ENCODE measurements at places on chromosomes 3 and 15.

- DNase-seq = no peak
Observed at GRCh38 chr3:106328224-106328623, 459.4 kb upstream of the CBLB start.

- DNase-seq = no peak
Observed at GRCh38 chr3:30511524-30512251, 94.7 kb upstream of the TGFBR2 start.

DNA sequence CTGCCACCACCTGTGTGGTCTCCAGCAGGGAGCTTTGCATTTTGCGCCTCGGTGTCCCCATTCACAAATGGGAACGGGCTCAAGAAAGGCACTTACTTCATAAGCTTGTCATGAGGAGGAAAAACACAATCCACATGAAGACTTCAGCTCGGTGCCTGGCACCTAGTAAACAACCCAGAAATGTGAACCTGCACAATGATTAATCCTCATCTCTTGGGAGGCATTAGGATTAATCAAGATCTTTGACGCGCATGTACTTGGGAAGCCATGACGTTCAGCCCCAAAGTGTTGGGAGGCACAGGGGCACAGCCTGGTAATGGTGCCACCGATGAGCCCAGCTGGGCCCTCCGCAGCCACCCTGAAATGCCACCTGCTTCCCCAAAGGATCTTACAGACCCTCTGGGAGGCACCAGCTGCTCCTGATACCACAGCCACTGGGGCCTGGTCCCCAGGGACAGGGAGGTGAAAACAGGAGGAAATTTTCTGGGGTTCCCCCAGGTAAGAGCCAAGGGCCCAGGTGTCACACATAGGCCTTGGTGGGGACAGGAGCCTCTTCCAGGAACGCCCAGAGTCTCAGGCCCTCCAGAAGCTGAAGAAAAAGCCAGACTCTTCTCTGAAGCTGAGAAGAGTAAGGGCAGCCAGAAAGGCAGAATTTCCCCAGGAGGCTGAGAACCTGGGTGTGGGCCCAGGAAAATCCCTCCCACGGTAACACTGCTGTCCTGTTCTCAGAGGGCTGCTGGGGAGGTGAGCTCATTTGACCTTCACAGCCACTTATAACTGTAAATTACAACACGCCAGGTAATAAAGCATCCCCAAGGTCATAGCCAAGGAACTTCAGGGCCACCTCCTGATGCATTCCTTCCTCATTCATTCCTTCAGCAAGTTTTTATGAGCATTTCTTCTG is 507.5 kb downstream of the SHQ1 start:
- DNase-seq = no peak

GRCh38 chr3:99943931-99944761 is 126.5 kb downstream of the CMSS1 start:
- DNase-seq = no peak

DNA sequence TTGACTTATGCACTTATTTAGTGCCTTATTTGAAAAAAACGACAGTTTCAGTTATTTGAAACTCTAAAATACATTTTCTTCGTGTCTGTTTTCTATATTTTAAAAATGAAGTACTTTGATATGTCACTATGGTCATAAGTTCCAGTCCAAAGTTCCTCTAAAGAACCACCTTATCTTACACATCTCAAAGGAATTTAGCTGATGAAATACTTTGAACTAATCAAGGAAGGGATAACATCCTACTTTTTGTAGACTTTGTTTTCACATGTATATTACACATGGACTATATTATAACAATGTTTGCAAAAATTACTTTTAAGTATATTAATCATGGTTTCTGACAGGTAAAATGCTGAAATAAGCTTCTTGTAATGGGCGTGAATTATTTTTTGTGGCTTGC is 265.8 kb upstream of the ZNF717 start:
- DNase-seq = no peak

GRCh38 chr3:177102553-177102952 is 94.7 kb downstream of the TBL1XR1 start:
- DNase-seq = no peak

GRCh38 chr15:68223171-68223570 is 6.4 kb downstream of the CLN6 start:
- DNase-seq = no peak

DNA sequence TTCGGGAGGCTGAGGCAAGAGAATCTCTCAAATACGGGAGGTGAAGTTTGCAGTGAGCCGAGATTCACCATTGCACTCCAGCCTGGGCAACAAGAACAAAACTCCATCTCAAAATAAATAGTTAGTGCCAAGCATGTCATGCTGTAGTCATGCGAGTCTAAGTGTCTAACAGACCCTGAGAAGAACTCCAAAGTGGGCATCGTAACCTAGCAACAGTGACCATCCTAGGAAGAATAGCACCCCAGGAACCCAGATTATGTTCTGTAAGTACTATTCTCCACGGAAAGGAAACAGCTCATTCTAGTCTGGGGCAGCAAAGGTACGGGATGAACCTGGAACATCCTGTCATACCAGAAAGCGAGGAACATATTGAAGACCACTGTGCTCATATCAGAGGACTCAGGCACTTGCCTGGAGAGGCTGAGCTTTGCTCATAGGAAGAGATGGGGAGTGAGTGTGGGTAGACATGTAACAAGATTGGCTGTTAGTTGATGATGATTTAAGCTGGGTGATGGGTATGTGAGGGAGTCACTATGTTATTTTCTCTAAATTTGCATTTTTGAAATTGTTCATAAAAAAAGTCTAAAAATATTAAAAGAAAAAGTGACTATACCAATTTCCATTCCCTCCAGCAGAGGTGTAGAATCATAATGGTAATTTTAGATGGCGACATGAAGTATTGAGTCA is 31.7 kb downstream of the BCL2L10 start:
- DNase-seq = no peak

DNA sequence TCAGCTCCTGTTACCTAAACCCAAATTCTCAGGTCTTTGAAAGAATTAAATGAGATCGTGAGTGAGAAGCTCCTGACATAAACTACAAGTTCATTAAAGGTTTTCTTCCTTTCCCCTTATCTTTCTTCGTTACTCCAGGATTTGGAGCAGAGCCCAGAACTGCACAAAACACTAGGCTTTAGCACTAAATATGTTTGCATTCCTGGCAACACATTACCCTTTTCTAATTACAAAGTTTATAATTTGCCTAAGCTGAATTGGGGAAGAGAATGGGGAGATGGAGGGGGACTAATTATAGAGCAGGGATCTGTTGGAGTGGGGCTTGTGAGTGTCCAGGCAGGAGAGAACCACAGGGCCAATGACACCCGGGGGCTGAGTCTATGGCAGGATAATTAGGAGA is 109.7 kb downstream of the SV2B start:
- DNase-seq = no peak

DNA sequence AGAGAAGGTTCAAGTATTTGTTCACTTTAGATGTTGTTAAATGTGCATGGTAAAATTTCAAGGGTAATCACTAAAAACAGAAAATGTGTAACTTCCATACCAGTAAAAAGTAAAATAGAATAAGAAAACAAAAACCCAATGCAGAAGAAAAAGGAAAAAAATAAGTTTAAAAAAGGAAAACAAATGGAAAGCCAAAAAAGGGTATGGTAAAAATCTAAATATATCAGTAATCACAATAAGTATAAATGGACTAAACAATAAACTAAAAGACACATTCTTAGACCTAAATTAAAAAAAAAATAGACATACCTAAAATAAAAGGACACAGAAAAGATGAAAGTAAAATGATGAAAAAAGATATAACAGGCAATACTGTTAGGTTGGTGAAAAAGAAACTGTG is 9.5 kb upstream of the CLN6 start:
- DNase-seq = no peak

GRCh38 chr3:61297821-61298220 is 46.6 kb upstream of the FHIT start:
- DNase-seq = no peak

DNA sequence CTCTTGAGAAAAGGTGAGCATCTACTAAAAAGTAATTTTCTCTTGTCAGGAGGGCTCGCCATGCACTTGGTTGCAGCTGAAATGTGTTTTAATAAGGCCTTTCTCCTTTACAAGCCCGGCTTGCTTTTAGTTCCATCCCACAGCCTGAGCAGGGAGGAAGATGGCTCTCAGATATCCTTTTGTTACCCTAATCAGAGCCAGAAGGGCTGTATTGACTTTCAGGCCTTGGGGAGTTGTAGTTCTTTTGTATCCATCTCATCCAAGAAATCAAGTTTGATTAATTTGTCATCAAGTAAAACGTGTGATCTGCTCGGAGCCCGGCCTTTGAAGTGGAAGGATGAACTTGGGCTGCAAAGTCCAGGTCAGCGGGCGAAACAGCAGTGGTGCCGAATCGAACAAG is 52.9 kb downstream of the EIF4E3 start:
- no peak for DNase-seq

DNA sequence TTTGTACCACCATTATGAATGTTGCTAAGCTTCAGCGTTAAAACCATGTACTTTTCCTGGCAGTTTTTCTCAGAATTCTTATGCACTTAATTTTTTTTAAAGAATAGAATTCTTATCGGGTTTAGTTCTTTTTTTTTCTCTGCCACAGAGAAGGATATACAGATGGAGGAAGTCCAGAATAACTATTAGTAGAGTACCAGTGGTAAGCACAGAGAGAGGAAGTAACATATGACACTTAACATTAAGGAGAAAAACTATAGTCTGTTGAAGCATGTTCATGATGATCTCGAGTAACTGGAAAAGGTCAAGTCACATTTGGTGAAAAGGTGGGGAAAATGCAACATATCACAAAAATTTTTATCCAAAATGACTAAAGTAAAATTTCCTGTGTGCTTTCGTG is 68.9 kb downstream of the RNF13 start:
- DNase-seq = no peak

GRCh38 chr15:85557385-85557784 is 177.0 kb downstream of the AKAP13 start:
- DNase-seq = no peak

DNA sequence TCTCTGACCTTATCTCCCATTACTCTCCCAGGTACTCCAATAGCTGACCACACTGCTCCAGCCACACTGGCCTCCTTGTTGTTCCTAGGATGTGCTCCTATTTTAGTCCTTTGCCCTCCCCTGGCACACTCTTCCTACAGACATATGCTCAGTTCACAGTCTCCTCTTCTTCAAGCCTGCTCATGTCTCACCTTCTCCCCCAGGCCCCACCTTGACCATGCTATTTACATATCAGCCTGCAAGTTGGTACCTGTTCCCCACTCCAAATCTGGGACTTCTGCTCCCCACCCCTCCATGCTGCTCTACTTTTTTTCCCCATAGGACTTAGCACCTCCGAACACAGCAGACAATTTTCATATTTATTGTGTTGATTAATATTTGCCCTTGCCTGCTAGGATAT is 84.9 kb upstream of the BCL6 start:
- DNase-seq = no peak

GRCh38 chr15:28920781-28921331 is 35.1 kb downstream of the APBA2 start:
- DNase-seq = no peak

- no peak for DNase-seq
Observed at GRCh38 chr3:112984485-112984884, 6.3 kb upstream of the GTPBP8 start.

DNA sequence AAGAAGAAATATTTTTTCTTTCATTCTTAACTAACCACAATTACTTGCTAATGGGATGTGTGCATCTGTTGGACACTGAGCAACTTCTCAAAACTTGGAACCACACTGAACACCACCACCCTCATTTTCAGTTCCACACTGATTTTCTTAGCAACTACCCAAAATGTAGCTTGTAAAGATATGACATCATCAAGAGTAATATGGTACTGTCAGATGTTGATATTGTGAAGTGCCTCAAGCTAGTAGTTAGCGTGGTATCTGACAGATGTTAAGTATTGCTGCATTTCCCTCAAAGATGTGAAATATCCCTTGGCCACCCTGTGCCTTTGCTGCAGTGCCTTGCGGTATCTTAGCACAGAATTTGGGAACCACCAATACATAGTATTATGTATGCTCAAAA is 9.3 kb downstream of the RFTN1 start:
- DNase-seq = no peak

DNA sequence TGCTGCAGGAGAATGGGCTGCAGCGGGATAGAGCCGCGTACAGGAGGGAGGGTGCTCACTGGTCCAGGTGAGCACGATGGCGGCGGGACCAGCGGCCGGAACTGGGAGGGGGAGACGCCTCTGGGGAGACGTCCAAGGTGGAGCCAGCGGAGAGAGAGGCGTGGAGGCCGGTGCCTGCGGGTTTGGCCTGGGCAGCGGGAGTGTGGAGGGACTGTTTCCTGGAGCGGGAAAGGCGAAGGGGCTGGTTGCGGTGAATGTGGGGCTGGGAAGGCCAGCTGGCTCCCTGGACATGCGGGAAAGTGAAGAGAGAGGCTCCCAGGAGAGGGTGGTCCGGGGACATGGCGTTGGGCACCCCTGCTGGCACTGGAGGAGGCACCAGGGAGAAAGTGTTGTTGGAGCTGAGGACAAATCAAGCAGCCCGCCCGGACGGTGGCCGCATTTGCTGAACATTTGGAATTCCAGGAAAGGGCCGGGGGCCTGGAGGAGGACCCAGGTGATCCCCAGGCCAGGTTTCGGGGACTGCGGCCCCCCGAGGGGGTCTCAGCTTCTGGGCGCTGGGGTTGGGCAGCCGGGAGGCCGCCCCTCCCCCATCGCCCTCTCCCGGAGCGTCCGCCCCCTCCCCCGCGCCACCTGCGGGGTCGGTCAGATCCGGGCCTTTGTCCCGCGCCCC is 34.3 kb downstream of the DNAJB8 start:
- no peak for DNase-seq

DNA sequence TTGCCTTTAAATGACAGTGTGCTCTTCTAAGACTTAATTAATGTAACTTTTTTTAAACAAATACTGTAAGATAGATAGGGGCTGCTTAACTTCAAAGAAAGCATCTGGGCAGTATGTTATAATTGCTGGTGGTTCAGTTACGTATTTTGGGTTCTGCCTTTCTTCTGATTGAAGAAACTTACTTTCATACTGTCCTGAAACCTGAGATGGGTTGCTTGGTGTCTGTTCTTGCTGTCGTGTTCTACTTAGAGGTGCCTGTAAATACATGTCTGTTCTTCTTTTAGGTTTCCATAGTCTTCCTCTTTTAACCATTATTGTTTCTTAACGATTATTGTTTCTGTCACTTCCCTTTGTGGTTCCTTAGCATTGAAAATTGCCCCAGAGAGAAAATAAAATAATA is 297.7 kb upstream of the CHRM5 start:
- no peak for DNase-seq

- no peak for DNase-seq
Observed at GRCh38 chr3:51943451-51944391, 1.6 kb downstream of the PARP3 start.

GRCh38 chr15:89077750-89078149 is 10.5 kb upstream of the ABHD2 start:
- no peak for DNase-seq
